ENCODE measurements at places on chromosomes 4 and X.

DNA sequence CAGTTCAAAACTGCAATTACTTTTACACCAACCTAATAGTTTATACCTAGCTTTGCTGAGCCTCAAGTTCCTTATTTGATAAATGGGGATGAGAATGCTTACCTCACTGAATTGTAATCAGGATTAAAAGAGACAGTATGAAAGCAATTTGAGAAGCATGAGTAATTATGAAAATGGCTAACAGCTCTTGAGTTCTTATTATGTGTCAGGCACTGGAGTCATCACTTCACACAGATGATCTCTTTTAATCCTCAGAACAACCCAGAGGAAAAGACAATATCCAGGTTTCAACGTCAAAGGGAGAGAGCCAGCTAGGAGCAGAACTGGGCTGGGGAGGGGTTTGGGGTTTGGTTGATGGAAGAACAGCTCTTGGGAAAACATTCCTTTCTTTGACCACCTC lies 221.0 kb upstream of the NWD2 start:
- no peak for DNase-seq

GRCh38 chrX:9862525-9862924 lies 76.3 kb downstream of the SHROOM2 start:
- DNase-seq = no peak

DNA sequence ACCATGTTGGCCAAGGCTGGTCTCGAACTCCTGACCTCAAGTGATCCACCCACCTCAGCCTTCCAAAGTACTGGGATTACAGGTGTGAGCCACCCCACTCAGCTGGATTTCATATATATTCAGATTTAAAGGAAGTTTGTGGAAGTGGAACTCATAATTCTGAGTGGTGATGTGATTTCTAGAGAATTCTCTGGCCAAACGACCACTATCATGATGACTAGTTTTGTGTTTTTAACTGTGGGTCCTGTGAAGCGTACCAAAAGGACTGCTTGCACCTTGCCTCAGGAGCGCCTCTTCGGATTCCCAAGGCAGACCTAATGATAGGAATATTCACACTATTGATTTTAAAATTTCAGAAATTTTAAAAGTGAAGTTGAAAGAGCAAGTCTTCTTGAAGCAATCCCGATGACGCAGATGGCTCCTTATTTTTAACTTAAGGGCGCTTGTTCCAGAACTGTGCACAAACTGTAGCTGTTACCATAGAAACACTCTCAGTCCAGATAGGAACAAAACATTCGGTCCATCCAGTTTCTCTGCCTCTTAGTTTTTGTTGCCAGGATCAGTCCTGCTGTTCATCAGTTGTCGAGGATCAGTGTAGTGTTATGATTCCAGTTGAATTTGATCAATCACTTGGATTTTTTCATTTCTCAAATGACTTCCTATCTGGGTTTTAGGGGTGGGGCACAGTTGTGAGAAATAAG lies 51.7 kb upstream of the CLCN4 start:
- DNase-seq = no peak

GRCh38 chr4:43325220-43325967 lies 432.9 kb downstream of the GRXCR1 start:
- DNase-seq = no peak

GRCh38 chr4:102447413-102447812 lies 53.7 kb upstream of the NFKB1 start:
- DNase-seq = no peak

- DNase-seq = no peak
Measured at GRCh38 chr4:89371614-89372013, 64.0 kb upstream of the GPRIN3 start.

GRCh38 chrX:128106630-128107029 lies 54.4 kb upstream of the ACTRT1 start:
- peak; percentile 49 for DNase-seq

- DNase-seq = no peak
Measured at GRCh38 chrX:129450123-129450522, 73.2 kb downstream of the SMARCA1 start.

DNA sequence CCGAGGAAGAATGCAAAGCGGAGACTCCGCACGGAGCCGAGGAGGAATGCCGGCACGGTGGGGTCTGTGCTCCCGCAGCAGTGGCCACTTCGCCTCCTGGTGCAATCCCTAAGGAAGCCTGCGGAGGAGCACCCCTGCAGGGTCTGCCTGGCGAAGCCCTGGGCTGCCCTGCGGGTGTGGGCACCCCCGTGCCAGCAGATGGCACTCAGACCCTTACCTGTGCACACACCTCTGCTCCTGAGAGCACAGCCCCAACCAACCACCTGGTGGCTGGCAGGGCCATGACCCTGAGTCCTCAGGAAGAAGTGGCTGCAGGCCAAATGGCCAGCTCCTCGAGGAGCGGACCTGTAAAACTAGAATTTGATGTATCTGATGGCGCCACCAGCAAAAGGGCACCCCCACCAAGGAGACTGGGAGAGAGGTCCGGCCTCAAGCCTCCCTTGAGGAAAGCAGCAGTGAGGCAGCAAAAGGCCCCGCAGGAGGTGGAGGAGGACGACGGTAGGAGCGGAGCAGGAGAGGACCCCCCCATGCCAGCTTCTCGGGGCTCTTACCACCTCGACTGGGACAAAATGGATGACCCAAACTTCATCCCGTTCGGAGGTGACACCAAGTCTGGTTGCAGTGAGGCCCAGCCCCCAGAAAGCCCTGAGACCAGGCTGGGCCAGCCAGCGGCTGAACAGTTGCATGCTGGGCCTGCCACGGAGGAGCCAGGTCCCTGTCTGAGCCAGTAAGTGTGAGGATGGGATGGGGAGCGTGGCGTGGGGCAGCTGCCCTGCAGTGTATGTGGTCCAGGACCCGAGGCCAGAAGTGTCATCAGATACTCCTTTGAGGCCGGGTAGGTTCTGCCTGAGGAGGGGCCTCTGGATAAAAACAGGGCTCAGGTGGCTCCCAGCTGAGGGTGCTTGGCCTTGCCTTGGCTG lies 7.0 kb downstream of the TACC3 start:
- no peak for DNase-seq

DNA sequence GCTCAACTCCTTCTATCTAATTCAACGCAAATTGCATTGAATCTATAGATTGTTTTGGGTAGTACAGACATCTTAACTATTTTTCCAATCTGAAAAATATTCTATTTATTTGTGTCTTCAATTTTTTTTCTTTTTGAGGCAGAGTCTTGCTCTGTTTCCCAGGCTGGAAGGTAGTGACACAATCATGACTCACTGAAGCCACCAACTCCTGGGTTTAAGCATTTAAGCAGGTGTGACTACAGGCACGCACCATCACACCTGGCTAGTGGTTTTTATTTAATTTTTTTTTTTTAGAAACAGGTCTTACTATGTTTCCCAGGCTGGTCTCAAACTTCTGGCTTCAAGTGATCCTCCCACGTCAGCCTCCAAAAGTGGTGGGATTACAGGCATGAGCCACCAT lies 98.3 kb downstream of the GK start:
- no peak for DNase-seq

- no peak for DNase-seq
Measured at GRCh38 chr4:25810461-25811373, 52.1 kb downstream of the SEL1L3 start.

DNA sequence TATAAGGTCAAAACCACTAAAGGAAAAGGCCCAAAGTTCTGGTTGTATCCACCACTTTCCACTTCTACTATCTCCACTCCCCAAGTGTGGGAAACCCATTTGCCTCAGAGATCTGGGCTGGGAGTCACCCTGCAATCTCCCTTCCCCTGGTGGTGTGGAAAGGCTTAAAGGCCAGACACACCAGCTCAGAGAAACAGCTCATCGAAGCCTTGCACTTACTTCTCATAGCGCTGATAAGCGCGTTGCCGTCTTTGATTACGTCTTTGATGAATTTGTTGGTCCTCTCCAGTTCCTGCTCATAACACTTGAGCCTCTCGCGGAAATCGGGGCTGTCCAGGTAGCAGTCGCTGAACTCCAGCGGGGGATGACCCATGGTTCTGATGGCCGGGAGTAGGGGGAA lies 647 bp downstream of the OPHN1 start:
- DNase-seq = no peak

DNA sequence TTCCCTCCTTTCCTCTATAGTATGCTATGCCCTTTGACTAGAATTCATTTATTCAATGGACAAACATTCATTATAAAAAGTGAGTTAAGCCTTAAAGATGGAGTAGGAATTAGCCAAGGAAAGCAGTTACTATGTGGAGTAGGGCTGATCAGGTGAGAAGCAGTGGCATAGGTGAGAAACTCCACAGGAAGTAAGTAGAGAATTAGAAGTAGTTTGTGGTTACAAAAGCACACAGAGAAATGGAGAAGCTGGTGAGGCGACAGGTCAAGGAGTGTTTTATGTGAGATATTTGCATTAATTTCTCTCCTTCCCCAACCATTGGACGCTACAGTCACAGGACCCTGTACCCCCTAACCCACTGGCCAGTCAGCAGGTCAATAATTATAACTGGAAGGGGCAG lies 30.6 kb downstream of the SETD7 start:
- DNase-seq = no peak

GRCh38 chrX:72060921-72061490 lies 70.7 kb downstream of the RTL5 start:
- no peak for DNase-seq

GRCh38 chrX:151633157-151633556 lies 62.1 kb upstream of the PRRG3 start:
- peak; percentile 2 for DNase-seq

DNA sequence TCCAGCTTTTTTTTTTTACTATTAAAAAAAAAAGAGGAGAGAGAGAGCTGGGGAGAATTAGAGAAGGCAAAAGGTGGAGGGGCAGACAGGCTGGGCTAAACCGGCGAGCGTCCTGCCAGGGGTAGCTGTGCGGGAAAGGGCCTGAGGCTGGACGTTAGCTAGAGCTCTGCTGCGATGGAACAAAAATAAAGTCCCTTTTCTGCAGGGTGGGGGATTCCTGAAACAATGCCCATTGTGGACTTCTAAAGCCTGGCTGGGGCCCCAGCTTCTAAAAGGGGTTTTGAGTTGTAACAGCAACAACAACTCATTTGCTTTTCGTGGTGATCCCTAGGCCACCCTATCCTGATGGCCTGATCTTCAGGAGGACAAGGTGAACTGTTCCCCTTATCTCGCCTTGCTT lies 311.7 kb downstream of the FBXW7 start:
- DNase-seq = no peak

GRCh38 chr4:4332529-4332928 lies 42.5 kb downstream of the ZBTB49 start:
- no peak for DNase-seq

- no peak for DNase-seq
Measured at GRCh38 chr4:14267373-14268060, 640.0 kb upstream of the BOD1L1 start.

- no peak for DNase-seq
Measured at GRCh38 chr4:138112389-138112788, 129.8 kb downstream of the SLC7A11 start.

DNA sequence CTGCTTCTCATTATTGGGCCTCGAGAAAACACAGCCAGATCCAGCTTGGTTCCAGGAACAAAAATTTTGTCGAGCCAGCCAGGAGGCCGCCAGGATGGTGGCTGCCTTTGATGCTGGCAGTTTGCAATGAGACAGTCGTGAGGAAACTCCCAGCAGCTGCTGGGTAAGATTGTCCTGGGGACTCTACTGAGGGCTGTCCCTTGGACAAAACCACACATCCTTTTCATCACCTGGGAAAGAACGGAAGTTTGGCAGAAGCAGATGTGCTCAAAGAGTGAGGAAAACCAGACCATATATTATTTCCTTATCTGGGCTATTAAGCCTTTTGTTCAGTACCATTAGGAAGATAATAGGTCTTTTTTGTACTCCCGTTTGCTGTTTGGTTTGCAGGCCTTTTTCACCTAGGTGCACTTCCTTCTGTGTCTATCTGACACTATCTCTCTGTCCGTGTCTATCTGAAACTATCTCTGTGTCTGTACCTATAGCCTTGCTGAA lies 13.4 kb upstream of the PAPSS1 start:
- DNase-seq = no peak

DNA sequence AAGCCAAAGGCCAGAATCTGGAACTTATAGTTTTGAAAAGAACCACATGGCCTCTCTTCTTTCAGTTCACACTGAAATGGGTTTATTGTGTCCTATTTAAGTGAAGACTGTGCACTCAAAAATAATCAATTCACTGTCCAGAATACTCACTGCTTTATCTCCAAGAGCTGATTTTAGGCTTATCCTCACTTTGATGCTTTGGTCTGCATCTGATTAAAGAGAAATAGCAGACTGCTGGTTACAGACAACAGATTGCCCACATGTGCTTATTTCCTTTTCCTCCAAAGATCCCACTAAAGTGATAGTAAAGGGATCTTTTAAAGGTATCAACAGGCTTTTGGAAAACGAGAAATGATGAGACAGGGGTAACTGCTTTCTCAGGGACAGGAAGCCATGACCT lies 30.6 kb downstream of the ACE2 start:
- no peak for DNase-seq

- DNase-seq = no peak
Measured at GRCh38 chrX:42466332-42467046, 311.5 kb downstream of the PPP1R2C start.

DNA sequence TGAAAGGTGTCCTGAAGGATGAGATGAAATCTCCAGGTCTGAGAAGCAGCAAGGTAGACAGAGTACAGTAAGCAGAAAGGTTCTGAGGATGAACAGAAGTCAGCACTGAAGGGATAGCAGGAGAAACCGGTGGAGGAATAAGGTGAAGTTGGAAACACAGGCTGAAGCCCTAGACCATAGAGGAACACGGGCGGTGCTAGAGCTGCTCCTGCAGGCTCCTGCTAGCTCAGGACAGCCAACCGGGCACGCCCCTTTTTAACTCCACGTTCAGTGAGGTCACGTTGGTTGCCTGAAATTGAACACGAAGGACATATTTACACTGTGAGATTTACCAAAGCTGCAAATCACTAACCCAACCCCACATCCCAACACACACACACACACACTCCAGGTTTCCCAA lies 1886.4 kb upstream of the AGA start:
- DNase-seq = no peak

DNA sequence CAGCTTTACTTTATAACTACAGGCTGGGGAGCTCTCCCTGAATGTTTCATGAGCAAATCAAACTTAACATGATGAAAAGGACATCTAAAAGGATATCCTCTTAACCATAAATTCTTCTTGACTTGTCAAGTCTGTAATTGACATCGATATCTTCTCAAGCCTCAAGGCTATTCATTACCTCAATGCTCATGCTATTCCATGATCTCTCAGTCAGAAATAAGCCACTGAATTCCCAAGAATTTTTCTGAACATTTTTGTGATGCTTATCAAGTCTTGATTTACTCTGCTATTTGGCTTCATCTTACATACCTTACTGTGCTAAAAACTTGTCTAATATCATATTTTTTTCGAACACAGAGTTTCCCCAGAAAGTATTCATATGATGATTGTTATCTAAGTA lies 433.4 kb downstream of the PDGFC start:
- no peak for DNase-seq

- peak; percentile 49 for DNase-seq
Measured at GRCh38 chr4:173074501-173074946, 94.1 kb upstream of the GALNT7 start.

- DNase-seq = no peak
Measured at GRCh38 chr4:590313-590841, 14.3 kb upstream of the TMEM271 start.

- no peak for DNase-seq
Measured at GRCh38 chr4:189046642-189047041, 894.0 kb upstream of the FRG1 start.

- DNase-seq = no peak
Measured at GRCh38 chr4:61068745-61069144, 131.4 kb upstream of the ADGRL3 start.
